ENCODE measurements at places on chromosomes 1 and 21.

- DNase-seq, result no peak
Measured at GRCh38 chr1:162973381-162973795, 95.8 kb upstream of the RGS4 start.

DNA sequence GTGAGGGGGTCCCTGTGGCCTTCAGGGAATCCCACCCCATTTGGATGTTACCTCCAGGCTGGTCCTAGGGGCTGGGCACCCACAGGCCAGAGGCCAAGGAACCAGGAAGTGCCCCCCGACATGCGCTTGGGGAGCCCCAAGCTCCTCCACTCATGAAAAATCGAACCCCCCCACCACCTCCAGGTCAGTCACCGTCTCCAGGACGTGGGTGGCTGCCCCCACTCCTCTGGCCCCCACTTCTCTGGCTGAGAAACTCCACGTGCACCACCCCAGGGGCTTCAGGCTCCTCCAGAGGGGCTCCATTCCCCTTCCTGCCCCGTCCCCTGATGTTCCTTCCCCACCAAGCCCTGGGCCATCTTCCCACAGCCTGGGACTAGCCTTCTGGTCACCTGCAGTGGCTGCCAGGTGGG, 30.5 kb upstream of the POFUT2 start:
- DNase-seq, result no peak

GRCh38 chr1:203655671-203656070, 29.0 kb downstream of the ATP2B4 start:
- no peak for DNase-seq

GRCh38 chr1:163047951-163048659, 21.1 kb upstream of the RGS4 start:
- no peak for DNase-seq

- DNase-seq, result no peak
Measured at GRCh38 chr1:71233645-71234044, 152.8 kb upstream of the ZRANB2 start.

DNA sequence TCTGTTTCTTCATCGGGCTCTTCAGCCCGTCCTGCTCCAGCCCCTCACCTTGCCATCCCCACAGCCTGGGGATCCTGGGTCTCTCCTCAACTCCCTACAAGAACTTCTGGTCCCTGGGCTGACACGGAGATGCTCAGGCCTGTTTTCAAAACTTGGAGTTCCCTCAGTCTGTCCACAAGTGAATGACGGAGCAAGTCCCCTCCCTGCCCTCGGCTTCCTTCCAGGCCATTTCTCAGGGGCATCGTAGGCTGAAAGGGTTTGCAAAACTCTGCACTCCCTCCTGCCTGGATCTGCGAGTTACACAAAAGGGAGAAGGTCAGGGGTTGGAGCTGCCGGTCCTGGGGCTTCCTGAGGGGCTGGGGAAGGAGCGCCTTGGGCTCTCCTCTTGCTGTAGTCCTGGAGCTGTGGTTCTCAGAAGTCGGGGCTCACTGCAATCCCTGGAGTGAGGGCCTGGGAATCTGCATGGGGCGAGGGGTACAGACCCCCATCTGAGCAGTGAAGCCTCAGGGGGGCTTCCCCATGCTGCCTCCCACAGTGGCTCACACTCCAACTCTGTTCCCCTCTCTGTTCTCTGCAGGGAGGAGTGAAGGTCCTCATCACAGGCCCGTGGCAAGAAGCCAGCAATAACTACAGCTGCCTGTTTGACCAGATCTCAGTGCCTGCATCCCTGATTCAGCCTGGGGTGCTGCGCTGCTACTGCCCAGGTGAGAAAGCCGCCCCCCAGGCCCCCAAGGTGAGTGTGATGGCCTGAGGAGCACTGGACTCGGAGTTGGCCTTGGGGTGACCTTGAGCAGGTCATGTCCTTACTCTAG, 100.6 kb upstream of the VAMP3 start:
- no peak for DNase-seq

DNA sequence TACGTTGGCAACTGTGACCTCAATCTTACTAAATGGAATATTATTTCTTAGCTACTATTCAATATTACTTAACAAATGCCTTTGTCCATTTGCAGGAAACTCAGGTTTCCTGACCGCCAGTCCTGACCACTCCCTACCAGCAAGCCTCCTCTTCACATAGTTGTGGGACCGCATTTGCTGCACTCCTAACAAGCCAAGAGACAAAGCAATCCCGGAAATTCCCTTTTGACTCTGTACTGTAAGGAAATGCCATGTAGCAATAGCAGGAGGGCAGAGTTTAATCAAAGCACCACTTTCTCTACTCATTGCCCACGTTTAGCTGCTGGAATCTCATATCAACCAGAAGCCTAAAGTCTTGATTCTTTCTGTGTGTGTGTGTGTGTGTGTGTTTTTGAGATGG, 28.1 kb upstream of the ACBD6 start:
- no peak for DNase-seq

GRCh38 chr1:212309967-212310366, 24.8 kb downstream of the PPP2R5A start:
- DNase-seq, result no peak

DNA sequence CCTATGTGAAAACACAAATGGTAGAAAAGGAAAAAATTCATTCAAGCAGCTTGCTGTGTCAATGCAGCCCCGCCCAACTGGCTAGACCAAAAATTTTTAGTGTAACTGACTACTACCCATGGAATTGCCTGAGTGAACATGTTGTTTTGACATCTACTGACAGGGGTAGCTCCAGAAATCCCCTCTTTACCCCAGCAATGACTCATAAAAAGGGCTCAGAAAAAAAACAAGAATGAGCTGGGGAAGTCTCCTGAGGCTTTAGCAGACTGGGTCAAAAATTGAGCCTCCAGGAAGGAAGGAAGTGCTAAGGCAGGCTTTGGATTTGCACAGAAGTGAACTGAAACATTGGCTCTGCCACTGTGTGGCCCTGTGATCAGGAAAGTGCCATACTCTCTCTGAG, 24.4 kb upstream of the FGGY start:
- DNase-seq, result no peak

Data from Panc1 (cell line).